ENCODE measurements at places on chromosomes 3 and 15.

DNA sequence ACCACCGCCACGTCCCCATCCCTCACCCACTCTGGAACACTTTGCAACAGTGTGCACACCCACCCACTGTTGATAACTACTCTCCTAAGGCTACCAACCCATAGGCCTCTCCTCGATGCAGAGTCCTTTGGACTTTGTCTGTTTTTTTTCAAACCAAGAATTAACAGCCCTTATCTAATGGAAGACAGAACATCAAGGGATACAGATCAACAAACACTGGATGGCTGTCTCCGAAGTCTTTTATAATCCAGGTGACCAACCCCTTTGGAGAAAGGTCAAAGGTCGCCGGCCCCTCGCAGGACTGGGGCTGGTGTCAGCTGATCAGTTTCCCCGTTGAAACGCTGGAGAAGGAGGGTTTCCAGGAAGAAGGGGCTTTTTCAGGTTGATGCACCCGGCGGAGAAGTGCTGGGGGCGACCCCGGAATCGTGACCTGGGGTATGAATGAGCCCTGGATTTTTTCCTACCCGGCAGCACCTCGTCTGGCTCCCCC, 532 bp downstream of the B4GALT4 start:
- DNase-seq: no peak

- no peak for DNase-seq
Observed at GRCh38 chr3:150385296-150386242, 22.5 kb upstream of the TSC22D2 start.

DNA sequence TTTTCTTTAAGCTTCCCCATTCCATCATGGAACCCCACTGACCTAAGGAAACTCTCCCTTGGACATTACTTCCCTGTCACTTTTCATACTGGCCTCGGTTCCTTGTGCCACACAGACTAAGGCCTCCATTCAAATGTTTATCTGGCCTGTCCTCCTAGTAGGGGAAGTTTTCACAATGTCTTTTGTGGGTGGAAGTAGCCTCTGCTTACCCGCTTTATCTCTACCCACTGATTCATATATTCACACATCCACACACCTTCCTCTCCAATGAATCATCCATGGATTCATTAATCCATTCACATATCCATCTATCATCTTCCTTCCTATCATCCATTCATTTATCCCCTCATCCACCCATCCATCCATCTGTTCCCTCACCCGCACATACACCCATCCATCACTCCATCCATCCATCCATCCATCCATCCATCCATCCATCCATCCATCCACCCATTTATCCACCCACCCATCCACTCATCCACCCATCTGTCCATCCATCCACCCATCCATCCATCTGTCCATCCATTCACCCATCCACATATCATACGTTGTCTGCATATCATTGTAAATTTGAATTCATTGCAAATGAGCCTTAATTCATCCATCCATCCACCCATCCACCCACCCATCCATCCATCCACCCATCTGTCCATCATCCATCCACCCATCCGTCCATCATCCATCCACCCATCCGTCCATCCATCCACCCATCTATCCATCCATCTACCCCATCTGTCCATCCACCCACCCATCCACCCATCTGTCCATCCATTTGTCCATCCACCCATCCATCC, 49.1 kb downstream of the IQSEC1 start:
- DNase-seq: no peak

- peak; percentile 82 for DNase-seq
Observed at GRCh38 chr15:47523681-47524475, 193.4 kb upstream of the SEMA6D start.

GRCh38 chr15:80967991-80968510, 21.6 kb downstream of the MESD start:
- DNase-seq: no peak

DNA sequence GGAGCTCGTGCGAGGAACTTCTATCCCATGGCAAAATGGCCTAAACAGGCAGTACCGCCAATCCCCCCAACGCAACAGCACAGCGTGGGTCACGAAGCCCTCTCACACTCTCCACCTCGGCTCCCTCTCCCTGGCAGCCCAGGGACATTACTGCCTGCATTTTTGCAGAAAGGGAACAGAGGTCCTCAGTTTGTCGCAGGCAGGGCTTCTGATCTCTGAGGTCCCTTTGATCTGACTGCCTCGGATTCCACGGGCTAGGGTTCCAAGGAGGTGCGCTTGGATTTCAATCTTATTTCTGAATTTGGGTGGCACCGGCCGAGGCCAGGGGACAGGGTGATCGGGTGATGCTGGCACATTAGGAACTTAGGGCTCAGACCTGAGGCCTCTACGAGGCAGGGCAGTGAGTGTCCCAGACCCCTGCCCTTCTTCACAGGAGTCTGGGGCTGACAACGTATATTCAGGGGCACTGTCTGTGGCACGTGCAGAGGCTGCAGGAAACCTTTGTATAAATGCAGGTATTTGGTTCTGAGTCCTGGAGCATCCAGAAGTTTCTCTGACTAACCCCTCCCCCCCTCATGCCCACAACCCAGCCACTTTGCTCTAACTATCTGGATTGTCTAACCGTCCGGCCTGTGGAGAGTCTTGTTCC, 197.9 kb downstream of the XXYLT1 start:
- no peak for DNase-seq

- no peak for DNase-seq
Observed at GRCh38 chr3:156273111-156273694, 152.8 kb downstream of the KCNAB1 start.

- peak; percentile 92 for DNase-seq
Observed at GRCh38 chr3:45915518-45916231, 27.6 kb upstream of the CXCR6 start.

DNA sequence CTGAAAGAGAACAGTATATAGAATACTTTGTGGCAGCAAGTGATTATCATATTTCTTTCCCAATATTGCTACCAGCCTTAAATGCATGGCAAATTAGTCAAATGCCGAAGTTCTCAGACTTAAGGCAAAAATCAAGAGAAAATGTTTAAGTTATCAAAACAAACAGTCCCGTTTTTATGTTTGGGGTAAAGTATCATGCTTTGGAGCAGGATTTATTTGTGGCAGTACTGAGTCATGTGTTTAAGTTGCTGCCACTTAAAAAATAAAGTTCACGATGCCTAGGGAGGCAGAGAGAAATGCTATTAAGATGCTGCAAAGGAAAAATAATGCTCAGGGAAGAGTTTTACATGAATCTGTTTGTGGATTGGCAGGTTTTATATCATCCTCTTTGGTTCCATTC, 417.4 kb upstream of the MDFIC2 start:
- no peak for DNase-seq

GRCh38 chr3:51759203-51759602, 19.8 kb downstream of the IQCF6 start:
- no peak for DNase-seq

GRCh38 chr3:123791898-123792297, 92.2 kb downstream of the MYLK start:
- no peak for DNase-seq

DNA sequence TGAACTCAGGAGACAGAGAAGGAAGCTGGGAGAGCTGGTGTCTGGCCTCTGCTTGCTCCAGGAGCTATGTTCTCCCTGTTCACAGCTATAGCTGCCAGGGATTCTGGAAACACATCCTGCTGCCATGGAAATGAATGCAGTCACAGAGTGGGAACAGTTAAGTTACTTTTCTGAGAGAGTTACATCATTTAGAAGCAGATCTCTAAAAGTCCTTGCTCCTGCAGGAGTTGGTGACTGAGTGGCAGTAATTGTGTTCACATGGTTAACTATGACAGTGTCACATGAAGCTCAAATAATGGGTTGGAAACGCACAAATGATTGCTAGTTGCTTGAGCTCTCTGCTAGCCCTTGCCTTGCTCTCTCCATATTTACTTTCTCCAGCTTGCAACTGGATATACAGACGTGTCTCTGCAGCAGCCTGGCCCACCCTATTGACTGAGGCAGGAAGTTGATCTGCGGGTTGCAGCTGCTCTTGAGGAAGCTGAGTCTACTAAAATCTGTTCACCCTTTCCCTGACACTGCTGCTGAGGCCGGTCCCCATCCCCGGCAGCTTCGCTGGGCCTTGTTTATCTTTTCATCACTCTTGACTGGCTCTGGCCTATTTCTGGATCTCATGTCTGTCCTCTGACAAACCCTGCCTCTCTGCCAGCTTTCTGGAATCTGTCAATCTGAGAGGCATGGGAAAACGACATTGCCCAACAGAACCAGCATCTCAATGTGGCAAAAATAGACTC, 16.7 kb upstream of the ISLR start:
- DNase-seq: no peak

DNA sequence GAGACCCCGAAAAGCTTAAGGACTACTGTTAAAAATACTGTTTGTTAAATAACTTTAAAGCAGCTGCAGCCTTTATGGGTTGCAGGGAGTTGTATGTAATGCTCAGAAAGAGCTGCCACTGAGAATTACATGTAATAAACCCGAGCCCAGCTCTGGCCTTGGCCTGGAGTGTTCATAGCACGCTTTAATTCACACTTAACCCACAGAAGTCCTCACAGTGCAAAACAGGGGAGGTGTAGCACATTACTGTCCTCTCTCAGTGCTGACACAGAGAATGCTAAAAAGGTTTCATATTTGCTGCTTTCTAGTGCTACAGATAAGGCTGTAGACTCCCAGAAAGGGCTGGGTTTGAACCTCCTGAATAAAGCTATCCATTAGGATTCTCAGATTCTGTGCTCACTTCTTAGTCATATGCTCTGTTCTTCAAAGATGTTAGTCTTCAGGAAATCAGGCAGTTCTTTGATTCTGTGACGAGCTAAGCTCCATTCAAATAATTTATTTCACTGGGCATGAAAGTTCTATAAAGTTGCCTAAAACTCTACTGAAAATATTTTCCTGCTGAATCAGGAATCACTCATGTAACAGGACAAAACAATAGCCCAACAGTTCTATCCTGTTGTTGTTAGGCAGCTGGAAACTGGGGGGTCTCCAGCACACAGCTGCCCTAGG, 108.0 kb downstream of the SENP2 start:
- DNase-seq: no peak

GRCh38 chr3:163863146-163863545, 1215.2 kb downstream of the SI start:
- peak; percentile 32 for DNase-seq

DNA sequence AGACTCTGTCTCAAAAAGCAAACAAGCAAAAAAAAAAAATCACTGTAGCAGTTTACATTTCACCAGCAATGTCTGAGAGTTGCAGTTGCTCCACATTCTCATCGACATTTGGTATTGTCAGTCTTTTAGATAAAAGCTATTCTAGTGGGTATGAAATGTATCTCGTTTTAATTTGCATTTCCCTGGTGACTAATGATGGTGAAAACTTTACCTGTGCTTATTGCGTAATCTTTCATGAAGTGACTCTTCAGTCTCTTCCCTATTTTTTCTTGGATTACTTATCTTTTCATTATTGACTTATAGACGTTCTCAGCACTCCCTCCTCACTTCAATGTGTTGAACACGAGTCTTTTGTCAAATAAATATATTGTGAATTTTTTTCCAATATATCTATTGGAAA, 37.2 kb upstream of the CLSTN2 start:
- no peak for DNase-seq

- DNase-seq: no peak
Observed at GRCh38 chr3:118682921-118683320, 351.7 kb downstream of the IGSF11 start.

GRCh38 chr3:160374472-160374871, 24.6 kb downstream of the IFT80 start:
- DNase-seq: no peak

DNA sequence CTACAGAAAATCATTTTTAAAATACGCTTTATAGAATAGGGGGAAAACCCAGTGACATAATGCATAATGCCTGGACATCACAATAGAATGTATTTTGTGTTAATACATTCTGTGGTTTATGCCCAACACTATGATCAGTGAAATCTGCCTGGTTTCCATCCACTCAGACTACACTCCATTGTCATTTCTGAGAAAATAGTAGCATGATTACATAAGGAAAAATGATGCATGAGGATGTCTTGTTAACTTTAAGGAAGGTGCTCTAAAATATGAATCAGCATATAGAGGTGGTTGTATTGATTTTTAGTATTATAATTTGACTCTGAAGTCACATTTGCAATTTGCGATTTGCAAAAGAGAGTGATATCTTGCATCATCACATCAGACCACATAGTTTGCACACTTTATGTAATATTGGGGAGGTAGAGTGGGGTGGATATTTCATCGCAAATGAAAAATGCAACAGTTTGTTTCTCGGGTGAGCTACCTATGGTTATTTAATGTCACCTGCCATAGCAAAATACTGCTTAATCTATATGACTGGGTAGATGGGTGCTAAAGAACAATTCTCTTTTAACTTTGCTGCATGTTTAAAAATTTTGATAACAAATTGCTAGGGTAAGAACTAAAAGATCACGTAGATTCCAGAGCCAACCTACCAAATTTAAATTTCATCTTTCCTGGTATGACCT, 403.9 kb downstream of the IL5RA start:
- no peak for DNase-seq

- no peak for DNase-seq
Observed at GRCh38 chr3:80424951-80425350, 657.2 kb upstream of the ROBO1 start.

- DNase-seq: no peak
Observed at GRCh38 chr3:126029241-126029640, 54.7 kb downstream of the SLC41A3 start.

DNA sequence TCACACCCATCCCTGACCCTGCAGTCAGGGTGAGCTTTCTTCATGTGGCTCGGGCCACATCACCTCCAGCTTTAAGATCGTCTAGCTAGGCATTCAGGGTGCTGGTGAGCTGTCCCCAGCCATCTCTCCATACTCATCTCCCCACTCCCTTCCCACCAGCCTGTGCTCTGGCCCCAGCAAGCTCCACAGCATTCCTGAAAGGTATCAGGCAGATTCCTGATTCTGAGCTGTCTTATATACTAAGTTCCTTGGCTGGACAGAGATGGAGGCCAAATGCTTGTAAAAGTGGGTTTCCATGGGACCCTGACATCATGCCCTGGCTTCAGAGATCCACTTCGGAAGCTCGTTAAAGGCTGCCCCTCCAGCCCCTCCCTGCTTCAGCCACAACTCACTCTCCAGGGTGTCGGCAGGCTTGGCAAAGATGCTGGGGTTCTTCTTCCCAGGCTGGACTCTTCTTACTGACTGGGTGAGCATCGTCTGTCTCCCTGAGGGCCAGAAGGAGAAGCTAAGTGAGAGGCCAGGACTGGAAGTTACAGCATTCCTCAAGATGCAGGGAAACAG, 3.9 kb downstream of the CILP start:
- no peak for DNase-seq

- no peak for DNase-seq
Observed at GRCh38 chr3:32601722-32602121, 31.1 kb upstream of the DYNC1LI1 start.

- DNase-seq: peak; percentile 59
Observed at GRCh38 chr3:189324538-189325138, 152.9 kb downstream of the TPRG1 start.

GRCh38 chr3:49466085-49466484, 4.0 kb upstream of the DAG1 start:
- no peak for DNase-seq

- DNase-seq: no peak
Observed at GRCh38 chr3:189027626-189028155, 144.1 kb upstream of the TPRG1 start.

DNA sequence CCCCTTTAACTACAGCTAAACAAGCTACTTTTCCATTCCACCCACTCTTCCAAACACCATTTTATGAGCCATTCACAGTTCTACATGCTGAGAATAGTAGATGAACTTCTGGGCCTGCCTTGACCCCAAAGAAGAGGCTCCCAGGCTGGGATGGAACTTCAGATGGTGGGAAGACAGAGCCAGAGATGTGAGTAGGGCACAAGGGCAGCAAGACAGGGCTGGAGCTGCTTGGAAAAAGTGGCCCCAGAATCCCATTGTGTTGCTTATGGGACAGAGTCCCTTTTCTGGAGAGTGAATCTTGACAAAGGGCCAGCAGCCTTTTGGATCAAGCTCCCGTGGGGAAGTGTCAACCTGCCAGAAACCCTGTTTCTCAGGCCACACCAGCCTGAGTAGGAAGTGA, 516.5 kb upstream of the PPP2R3A start:
- no peak for DNase-seq
